ENCODE measurements at places on chromosomes 11 and 22.

DNA sequence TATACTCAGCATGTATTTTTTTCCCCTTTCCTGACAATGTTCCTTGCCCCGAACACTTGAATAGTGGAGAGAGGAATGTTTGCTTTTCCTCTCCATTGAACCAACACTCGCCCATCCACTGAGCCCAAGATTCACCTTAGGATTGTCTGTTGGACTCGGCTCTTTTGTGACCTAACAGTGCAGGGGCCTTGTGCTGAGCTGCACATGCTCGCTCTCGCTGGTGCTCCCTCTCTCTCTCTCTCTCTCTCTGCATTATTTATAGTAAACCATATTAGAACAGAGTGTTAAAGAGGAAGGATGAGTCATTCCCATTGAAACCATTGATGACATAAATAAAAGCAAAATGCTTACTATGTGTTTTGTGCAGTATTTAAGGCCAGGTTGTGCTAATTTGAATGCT lies 20.7 kb downstream of the ZBTB16 start:
- no peak for DNase-seq

DNA sequence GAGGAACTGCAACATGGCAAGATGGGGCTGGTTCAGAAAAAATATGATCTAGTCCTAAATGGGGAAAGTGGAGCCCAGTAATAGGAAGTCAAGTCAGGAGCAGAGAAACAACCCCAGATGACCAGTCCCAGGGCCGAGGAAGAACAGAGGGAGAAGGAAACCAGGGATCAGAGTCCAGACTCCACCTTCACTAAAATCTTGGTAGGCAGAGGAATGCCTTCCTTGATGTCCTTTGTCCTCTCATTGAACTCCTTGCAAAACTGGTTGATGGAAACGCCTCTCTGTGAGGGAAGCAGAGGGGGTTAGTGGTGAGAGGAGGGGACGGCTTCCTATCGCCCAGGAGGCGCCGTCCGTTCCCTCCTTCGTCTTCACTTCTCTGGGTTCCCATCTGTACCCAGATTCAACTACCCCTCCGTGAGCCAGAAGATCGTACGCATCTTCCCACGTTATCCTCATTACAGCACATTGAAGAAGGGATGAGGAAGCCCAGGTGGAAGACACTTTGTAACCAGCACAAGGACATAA lies 607 bp downstream of the MRPL11 start:
- no peak for DNase-seq

GRCh38 chr11:12909879-12910278 lies 99.2 kb upstream of the RASSF10 start:
- DNase-seq, result no peak

DNA sequence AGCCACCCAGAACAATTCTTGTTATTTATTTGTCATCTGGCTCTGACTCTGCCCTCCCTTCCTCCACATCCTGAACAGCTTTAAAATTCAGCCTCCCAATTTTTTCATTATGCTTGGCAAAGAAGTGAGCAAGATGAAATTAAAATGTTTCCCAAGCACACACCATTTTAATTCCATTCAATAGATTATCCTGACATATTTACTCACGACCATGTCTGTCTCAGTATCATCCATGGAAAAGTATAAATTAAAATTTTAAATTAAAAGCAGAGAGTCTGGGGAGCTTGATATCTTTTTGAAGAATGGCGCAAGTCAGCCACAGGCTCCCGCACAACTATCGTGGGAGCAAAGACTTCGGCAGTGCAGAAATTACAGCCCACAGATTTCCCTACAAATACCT lies 862.4 kb downstream of the OPCML start:
- no peak for DNase-seq

DNA sequence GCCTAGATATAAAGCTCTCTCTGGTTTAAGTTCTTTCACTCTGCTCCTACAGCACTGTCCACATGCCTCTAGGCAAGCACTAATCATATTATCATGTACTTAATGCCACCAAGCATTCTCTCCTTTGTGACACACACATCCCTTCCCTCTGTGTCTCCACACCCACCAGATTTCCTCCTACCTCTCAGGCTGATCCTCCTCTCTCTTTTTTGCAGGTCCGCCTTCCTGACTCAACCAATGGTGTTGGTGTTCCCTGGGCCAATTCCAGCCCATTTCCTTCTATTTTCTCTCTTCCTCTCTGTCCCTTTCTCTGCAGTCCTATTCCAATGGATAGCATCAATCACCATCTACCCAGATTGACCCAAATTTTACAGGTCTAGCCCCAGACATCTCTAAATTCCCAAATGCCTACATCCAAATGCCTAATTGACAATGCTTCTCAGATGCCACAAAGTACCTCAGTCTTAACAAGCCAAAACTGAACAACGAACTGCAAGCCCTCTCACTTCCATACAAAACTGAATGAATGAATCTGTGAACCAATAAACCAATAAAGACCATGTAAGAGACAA lies 504 bp upstream of the ZNF215 start:
- no peak for DNase-seq

GRCh38 chr11:35088676-35089075 lies 50.3 kb upstream of the CD44 start:
- DNase-seq, result no peak

GRCh38 chr22:48309836-48310235 lies 1517.8 kb downstream of the BRD1 start:
- DNase-seq, result no peak

GRCh38 chr11:68099474-68100405 lies 21.4 kb downstream of the CHKA start:
- DNase-seq, result no peak

DNA sequence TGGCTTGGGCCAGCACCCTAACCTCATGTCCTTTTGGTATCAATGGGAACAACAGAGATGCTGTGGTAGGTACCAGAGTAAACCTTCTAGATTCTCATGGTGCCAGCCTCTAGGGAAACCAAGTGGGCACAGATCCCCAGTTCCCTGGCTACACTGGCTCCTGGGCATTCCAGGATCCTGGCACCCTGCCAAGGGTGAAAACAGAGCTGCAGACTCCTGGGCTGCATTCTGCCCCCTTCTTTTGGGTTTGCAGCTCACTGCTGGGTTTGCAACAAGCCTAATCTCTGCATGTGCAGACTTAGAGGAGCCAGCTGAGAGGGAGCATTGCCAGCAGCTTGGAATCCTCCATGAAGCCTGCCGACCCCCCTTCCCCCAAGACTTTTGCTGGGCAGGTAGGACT lies 30.6 kb downstream of the PRDM11 start:
- no peak for DNase-seq

- no peak for DNase-seq
Observed at GRCh38 chr11:20095189-20095588, 65.1 kb downstream of the DBX1 start.

DNA sequence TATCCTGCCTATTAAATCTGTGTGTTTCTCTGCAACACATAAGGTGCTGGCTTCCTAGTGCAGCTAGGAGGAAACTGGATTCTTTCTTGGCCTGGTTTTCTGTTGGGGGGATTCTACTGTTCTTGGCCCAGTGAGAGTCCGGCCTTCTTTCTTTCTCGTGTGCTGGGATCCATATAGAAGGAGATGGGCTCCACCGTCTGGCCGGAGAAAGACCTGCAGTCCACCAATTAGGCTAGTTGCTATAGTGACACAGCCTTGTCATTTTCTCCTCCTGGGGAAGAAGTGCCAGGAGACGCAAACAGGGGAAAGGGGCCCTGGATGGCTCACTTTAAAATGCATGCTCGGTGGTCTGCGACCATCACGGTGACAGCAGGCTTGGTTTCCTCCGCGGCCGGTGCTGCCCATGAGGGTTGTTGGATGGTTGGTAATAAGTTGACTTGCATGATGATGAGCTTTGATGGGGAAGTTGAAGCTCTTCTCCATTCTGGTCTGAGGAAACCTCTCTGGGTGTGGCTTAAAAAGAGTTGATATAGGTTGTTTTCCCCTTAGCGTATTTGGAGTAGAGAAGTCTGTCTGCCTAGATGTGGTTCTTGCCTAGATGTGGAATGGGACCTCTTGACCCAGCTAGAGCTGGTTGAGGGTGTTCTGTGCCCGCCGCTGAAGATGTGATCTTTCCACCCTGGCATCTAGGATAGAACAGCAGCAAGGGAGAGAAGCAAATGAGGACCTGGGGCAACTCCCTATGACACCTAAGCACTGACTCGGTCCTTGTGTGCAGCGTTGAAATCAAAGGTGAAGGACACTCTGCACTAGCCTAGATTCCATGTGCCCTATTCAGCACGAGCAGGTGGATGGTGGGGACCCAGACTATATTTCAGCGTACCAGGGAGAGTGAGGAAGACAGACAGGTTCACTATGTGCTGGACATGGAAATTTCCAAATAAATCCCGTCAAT lies 1335.0 kb downstream of the BRD1 start:
- peak; percentile 54 for DNase-seq

- DNase-seq, result no peak
Observed at GRCh38 chr11:134238956-134239355, 14.2 kb downstream of the THYN1 start.

DNA sequence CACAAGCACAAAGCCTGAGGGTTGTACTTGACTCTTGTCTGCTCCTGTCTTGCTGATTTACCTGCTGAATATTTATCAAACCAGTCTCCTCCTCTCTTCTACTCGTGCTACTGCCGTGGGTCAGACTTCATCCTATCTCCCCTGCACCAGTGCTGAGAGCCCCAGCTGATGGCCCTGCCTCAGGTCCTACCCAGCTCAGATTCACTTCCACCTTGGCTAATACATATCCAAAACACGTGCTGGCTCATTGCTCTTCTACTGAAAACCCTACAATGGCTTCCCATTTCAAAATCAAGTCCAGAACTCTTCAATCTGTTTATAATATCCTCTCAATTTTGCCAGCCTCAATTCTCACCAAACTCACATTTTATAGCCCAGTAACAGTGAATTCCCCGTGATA lies 48.3 kb downstream of the RAB30 start:
- no peak for DNase-seq

DNA sequence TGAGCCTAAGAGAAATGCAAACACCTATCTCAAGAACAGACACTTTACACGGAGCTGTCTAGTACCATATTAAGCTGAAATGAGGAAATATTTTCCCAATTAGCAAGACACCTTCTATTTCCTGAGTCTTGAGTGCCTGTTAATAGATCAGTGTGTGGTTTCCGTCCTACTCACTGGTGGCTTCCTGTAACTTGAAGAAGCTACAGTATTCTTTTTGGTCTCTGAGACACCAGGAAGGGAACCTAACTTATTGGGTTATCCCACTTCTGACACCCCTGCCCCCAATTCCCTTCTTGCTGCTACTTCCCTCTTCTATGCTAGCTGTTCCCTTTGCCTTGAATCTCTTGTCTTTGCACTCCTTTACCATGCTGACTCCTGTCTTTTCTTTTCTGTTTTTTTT lies 92.7 kb downstream of the FDX1 start:
- DNase-seq, result no peak

GRCh38 chr11:64247729-64248531 lies 1.2 kb upstream of the PPP1R14B start:
- peak; percentile 76 for DNase-seq

- no peak for DNase-seq
Observed at GRCh38 chr11:64007160-64007628, 21.0 kb downstream of the OTUB1 start.

- DNase-seq, result no peak
Observed at GRCh38 chr11:10670099-10670498, 23.5 kb downstream of the IRAG1 start.

DNA sequence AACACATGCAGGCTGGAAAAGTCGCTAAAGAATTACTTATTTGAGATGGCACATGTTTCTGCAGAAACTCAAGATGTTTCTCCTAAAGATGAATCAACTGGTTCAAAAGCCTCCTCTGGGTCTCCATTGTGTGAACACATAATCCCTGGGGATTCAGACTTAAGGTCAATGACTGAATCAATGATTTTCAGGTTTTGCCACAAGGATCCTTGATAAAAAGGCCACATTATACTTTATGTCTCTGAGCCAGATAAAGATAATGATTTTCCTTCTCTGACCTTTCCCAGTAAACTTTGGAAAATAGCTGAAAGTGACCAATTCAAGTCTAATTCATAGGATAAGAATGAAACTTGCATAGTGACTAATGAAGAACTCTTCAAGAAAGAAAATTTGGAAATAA lies 2.3 kb upstream of the XKR3 start:
- DNase-seq, result no peak

DNA sequence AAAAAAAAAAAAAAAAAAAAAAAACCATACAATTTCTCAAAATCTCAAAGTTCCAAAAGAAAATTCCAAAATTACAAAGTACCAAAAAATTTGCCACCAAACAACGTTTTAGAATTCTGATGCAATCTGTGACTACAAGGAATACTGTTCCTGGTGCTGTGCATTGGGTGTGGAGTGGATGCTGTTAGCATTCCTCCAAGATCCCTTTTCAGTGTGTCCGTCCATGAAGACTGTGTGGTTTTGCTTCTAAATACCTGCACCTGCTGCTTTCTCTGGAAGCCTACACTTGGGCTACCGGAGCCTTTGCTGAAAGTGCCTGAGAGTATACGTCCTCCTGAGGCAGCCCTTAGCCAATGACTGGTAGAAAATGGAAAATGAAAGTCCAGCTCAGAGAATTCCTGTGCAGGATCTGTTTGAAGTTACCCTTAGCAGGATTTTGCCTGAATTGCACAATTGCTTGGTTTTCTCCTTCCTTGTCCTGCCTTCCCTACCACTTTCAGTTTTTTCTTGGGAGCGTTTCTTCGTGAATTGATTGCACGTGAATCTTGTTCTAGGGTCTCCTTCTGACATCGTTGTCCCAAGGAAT lies 140.8 kb downstream of the TRPC6 start:
- no peak for DNase-seq

GRCh38 chr11:132540581-132540980 lies 991.7 kb downstream of the OPCML start:
- no peak for DNase-seq

- DNase-seq, result no peak
Observed at GRCh38 chr11:43919852-43920597, 22.4 kb upstream of the C11orf96 start.

DNA sequence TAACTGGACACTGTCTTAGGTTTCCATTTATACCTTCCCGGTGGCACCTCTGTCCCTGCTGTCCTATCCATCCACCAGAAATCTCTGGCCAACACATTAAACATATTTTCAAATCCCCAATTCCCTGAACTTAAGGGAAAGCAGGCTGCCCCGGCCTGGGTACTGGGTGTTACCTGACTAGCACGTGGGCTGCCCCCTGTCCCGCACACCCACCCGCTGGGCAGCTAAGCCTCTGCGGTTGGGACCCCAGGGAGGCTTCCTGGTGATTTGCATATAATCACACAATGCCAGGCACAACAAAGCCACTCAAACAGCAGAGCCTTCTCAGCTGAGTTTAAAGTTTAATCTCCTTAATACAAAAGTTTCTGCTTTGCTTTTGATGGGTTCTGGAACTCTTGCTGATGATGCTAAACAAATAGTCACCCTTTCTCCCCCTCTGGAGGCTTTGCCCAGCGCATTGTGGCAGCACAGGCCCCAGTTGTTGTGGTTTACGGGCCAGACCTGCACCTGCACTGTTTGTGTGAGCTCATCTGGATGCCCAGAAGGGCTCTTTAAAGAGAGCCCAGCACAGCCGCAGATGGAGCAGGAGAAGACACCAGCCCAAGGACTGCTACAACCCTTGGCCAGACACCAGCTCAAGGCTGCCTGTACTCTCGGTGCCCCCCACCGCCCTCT lies 59.9 kb upstream of the POU2AF1 start:
- DNase-seq, result no peak

Data from anterior cingulate cortex (tissue), 58 donors.